ENCODE measurements at places on chromosomes 7 and 10. TPM values are rescaled to one million over a fixed set of nuclear protein-coding genes. Genes with fewer than 3 reads are reported as not detected.

DNA sequence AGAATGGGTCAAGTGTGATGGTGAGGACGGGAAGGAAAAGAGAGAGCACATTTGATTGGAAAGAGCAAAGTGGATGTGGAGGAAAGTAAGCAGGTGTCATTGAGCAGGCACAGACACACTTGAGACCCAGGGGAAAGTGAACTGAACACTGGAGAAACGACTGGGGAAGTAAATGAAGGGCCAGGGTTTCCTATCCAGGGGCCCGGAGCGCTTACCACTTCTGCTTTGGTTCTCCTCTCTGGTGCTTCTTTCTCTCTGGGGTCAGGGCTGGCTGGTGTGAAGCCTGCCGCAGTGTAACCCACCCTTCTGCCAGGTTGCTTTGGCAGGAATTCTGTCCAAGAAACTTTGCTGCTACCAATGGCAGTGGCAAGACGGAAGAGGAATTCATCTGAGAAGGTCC lies 219.3 kb downstream of the SKAP2 start:
- H3K27me3 ChIP-seq: no peaks in the 10 kb centered on the region
- no peaks in the 10 kb centered on the region for H3K4me1 ChIP-seq
- no peaks in the 10 kb centered on the region for H3K36me3 ChIP-seq
- DNase-seq: no peak

GRCh38 chr10:91352760-91353159 lies 57.4 kb upstream of the HECTD2 start:
- H3K36me3 ChIP-seq: no peaks in the 10 kb centered on the region
- no peak for DNase-seq
- no peaks in the 10 kb centered on the region for H3K27me3 ChIP-seq
- no peaks in the 10 kb centered on the region for H3K4me1 ChIP-seq
- H3K27ac ChIP-seq: no peak overlapping the region

DNA sequence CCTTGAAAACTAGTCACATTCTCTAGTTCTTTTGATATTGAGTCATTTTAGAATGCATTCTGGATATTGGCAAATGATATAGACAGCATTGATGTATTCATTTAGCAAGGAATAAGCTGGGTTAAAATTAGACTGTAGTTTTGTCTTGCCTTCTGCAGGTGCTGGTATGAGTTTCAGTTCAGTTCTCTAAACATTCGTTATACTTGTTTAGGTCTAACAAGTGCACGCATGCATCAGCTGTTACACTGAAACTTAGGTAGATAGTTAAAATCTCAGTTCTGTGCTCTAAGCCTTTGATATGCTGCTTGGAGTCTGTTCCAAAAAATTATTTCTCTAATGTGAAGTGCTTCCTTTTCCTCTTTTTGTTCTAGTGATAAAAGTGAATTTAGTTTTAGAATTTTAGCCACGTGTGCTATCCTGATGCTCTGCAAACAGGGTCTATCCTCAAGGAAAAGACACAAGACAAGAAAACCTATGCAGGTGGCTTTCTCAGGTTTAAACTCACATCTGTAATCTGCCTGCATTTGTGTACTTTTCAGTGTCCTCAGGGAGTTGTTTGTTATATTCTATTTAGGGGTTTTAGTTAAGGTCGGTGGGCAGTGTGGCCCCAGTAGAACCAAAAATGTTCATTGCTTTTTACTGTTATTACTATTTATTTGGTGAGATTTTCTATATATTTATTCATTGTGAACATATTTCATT lies 409.0 kb downstream of the CDC14C start:
- H3K36me3 ChIP-seq: no peaks in the 10 kb centered on the region
- no peak for DNase-seq
- no peak overlapping the region for H3K27ac ChIP-seq
- H3K4me1 ChIP-seq: no peaks in the 10 kb centered on the region
- H3K4me3 ChIP-seq: no peak overlapping the region

GRCh38 chr10:42960991-42961795 lies 115.7 kb upstream of the RET start:
- no peak overlapping the region for H3K27ac ChIP-seq
- peak; percentile 8 for DNase-seq
- H3K27me3 ChIP-seq: no peaks in the 10 kb centered on the region
- H3K4me1 ChIP-seq: no peaks in the 10 kb centered on the region

DNA sequence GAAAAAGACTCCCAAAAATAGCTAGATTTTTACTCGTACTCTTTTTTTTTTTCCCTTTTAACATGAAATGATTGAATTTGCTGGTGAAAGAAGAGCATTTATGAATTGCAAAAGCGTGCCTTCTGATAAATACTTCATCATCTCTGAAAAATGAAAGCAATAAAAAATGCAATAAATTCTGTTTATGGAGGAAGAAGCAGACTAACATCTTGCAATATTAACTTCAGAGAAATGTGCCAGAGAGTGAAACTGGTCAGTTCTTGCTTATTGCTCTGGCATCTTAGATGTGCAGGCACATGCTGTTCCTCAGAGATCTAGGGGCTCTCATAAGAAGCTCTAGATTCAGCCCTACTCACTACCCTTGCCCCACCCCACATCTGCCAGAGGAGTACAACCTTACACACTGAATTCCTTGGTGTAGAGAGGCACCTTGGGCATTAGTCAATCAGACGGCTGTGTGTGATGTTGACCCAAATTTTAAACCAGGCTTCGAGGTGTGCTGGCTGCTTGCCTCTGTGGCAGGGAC lies 891.1 kb upstream of the GHITM start:
- H3K4me1 ChIP-seq: no peaks in the 10 kb centered on the region
- H3K27ac ChIP-seq: no peak overlapping the region
- DNase-seq: no peak

GRCh38 chr10:124999433-125000365 lies 57.8 kb downstream of the ZRANB1 start:
- H3K27ac ChIP-seq: peak overlapping the region; percentile 72
- H3K36me3 ChIP-seq: peaks cover 63% of the 10 kb centered on the region
- peak; percentile 77 for DNase-seq
- H3K4me1 ChIP-seq: peaks cover 29% of the 10 kb centered on the region
- H3K4me3 ChIP-seq: no peak overlapping the region
- no peaks in the 10 kb centered on the region for H3K27me3 ChIP-seq

- H3K4me1 ChIP-seq: peaks cover 4% of the 10 kb centered on the region
- no peaks in the 10 kb centered on the region for H3K36me3 ChIP-seq
- no peak overlapping the region for H3K4me3 ChIP-seq
- no peak overlapping the region for H3K27ac ChIP-seq
- H3K27me3 ChIP-seq: no peaks in the 10 kb centered on the region
Measured at GRCh38 chr10:132243626-132244025, 56.9 kb downstream of the DPYSL4 start.

GRCh38 chr10:75612904-75613684 lies 181.7 kb downstream of the LRMDA start:
- no peak overlapping the region for H3K4me3 ChIP-seq
- H3K4me1 ChIP-seq: peaks cover 31% of the 10 kb centered on the region
- no peak for DNase-seq
- no peaks in the 10 kb centered on the region for H3K27me3 ChIP-seq

DNA sequence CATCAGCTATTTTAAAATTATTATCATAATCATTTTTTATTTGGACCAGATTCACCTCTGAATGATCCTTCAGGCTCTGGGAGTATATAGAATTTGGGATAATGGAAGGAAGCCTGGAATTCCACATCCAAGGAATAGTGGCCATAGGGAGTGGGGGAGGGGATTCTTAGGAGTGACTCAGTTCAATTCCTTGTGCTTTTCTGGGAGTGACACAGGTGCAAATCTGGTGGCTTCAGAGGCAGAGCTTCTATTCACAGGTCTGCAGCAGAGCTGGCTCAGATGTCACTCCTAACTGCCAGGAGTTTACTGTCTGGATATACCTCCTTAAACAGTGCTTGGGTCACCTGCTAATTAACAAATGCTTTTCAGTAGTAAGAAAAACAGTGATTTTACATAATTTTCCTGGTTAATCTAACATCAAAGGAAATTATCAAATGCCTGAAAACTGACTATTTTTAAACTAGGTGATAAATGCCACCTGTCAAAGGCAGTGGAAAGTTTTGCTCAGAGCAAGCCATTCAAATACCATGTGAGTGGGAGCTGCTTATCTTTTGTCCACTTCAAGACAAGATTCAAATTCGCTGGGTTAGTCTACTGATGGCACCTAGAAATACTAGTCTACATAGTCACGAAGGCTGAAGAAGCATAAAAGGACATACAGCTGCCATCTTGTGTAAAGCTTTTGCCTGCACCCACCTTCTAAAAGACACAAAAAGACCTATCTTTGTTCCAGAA lies 106.7 kb upstream of the LAMB4 start:
- H3K36me3 ChIP-seq: no peaks in the 10 kb centered on the region
- H3K4me3 ChIP-seq: no peak overlapping the region
- H3K27ac ChIP-seq: no peak overlapping the region
- H3K27me3 ChIP-seq: no peaks in the 10 kb centered on the region
- DNase-seq: no peak

Gene SH3PXD2A
- total RNA-seq: 51.6 TPM

Gene GFRA1
- total RNA-seq: 5.3 TPM

Gene CHAT
- total RNA-seq: not detected

Gene PPA1
- 93.9 TPM for total RNA-seq

Gene PLXDC2
- total RNA-seq: 57.2 TPM

Gene OR6V1
- total RNA-seq: not detected

Measured in stomach (tissue), 19 donors.